EL (cell line): ENCODE measurements at places on chromosomes 5 and 9.

DNA sequence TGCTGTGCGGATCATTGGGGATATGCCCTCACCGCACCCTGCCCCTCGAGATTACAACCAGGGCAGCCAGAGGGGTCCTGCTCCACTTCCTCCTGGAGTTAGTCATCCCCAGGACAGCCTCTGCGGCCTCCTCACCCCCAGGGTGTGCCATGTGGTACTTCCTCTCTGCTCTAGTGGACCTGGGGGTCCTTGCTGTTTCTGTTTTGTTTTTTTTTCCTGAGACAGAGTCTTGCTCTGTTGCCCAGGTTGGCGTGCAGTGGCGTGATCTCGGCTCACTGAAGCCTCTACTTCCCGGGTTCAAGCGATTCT lies 5.2 kb upstream of the FCN1 start:
- no peak for DNase-seq

DNA sequence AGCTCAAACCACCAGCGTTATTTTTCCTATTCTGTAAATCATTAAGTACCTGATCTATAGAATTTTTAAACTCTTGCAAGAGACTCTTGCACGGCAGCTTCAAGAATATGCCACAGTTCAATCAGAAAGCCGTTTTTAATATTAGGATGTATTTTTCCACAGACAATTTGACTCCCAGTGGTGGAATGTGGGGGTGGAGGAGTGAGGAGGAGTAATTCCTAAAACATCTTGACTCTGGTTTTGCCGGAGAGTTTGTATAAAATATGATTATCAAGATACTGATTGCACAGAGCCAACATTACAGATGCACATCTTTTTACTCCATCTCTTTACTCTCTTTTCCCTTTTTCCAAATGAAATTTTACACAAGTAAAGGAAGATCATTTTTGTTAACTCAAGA lies 288.3 kb downstream of the ENC1 start:
- no peak for DNase-seq

- peak; percentile 63 for DNase-seq
Measured at GRCh38 chr9:124660341-124660801, 110.7 kb downstream of the NR6A1 start.

- no peak for DNase-seq
Measured at GRCh38 chr9:110575169-110575568, 4.4 kb downstream of the SVEP1 start.

- no peak for DNase-seq
Measured at GRCh38 chr5:139850423-139851016, 54.9 kb downstream of the PSD2 start.

DNA sequence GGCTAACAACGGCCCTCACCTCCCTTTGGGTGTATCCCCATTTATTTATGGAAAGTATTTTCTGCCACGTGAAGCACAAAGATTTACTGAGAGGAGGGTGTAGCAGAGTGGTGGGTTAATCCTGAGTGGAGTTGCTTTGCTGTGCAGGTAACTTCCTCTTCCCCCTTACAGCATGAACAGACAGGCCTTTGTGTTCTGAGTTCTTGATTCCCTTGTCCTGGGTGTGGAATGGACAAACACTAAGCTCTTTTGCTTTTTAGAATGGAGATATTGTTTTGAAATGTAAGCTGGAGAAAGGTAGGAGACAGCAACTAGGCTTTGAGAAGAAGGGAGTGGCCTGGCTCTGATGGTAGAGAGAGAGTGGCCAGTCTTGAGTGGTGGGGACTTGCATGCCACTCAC lies 17.1 kb upstream of the GLRX start:
- no peak for DNase-seq

- DNase-seq: no peak
Measured at GRCh38 chr5:160542281-160542680, 120.6 kb downstream of the PTTG1 start.

GRCh38 chr5:13994621-13995253 lies 50.2 kb upstream of the DNAH5 start:
- DNase-seq: no peak

DNA sequence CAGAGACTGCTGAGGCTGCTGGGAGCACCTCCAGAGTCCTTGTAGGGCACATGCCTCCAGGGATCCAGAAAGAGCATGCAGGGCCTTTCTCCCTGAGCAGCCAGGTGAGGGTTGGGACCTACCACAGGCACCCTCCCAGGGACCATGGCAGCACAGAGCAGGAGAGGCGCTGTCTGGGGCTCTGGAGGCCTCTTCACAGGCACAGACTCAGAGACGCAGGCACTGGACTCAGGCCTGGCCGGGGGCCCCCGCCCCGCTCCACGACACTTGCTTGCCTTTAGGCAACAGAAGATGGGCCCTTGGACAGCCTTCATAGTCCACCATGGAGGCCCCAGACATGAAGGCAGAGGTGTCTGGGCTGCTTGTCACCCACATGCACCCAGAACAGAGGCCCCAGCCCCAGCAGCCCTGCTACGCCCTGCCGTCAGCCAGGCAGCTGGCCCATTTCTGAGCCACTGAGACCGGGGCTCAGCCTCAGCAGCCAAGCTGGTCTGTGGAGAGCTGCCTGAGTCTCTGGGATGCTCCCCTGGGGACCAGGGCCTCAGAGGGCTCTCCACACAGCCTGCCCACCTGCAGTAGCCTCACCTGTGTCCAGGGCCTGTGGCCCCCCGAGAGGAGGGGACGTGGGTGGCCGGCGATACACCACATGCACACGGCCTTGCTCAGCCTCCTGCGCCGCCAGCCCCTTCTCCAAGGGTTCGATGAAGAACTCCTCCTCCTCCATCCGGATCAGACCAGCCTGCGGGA lies 72.8 kb downstream of the ADAMTS2 start:
- DNase-seq: no peak

DNA sequence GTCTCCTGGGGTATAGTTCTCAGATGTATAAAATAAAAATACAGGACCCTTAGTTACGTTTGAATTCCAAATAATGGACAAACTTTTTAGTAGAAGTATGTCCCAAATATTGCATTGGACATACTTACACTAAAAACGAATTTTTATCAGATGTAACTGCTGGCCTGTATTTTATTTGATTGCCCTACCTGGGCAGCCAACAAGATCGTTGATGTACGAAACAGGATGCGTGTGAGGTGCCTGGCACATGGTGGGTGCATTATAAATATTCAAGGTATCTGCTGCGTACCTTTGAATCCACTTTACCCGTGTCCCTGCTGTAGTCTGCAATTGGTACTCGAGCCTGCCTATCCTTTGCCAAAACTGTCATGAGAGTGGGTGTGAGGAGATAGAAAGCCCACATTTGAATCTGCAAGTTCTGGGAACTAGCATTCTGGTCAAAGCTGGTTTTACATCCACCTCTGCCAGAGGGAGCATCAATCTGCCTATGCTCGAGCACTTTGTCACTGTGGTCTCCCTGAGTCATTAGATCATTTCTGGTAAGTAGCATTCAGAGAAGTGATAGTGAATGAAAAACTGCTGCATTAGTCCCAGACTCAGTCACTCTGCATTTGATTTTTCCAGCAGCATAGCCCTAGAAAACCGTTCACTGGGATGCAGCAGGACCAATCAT lies 133.7 kb upstream of the IQGAP2 start:
- no peak for DNase-seq

DNA sequence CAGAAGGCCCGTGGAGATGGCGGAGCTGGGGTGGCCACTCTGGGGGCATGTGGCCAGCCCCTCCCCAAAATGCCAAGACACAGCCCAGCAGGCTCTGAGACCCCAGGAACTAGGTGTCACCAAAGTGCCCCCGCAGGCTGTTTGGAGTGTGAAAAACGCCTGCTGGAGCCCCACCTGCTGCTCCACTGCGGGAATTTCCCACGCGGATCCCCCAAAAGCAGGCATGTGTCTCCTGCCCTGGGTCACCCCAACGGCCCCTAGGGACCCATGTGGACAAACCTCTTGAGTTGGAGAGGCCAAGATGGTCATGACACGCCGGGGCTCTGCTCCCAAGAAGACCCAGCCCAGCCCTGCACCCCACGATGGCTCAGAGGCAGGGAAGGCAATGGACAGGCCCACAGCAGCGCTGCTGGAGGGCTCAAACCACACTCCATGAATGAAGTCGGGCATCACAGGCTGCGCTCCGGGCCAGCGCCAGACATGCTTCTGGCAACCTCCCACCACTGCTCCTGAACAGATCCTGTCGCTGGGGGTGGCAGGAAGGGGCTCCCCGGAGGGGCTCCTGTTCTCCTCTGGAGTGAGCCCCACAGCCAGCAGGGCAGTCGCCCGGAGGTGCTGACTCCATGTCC lies 15.3 kb downstream of the NOTCH1 start:
- DNase-seq: no peak

DNA sequence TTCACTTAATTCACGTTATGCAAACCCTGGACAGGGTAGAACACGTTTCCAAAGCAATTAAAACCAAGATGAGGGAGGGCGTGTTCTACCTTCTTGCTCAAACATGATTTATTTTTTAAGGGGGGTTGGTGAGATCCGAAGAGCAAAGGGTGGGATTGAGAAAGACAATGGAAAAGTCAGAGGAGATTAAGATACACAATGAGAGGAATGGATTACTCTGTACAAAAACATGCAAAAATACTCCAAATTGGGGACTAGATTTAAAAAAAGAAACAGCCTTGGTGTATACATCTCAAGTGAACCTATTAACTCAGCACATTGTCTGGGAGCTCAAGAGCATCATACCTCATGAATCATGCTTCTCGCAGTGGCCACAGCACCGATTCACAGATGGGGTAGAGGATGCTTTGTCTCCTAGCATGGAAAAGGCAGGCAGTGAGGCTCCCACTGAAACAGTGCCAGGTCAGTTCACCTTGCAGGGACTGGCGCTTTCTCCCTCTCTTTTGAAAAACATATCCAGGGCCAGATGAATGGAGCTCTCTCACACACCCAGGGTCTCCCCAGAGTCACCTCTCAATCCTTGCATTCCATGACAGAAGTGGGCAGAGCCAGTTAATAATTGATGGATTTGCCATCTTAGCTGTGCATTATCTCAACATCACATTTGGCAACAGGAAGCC lies 459.7 kb downstream of the BNC2 start:
- peak; percentile 69 for DNase-seq

DNA sequence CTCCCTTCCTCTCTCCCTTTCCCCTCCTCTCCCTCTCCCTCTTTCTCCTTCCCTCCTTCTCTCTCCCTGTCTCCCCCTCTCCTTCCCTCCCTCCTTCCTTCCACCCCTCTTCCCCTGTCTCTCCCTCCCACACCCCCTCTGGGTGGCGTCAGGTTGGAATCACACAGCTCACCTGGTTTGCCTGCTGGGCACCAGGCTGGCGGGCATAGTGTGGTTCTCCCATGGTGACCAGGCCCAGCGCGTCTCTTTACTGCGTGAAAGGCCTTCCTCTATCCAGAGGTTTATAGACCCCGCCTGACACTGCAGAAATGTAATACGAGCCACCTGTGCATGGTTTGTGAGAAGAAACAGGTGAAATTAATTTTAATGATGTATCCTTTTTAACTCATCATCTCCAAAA lies 76.2 kb downstream of the MRPL36 start:
- no peak for DNase-seq

DNA sequence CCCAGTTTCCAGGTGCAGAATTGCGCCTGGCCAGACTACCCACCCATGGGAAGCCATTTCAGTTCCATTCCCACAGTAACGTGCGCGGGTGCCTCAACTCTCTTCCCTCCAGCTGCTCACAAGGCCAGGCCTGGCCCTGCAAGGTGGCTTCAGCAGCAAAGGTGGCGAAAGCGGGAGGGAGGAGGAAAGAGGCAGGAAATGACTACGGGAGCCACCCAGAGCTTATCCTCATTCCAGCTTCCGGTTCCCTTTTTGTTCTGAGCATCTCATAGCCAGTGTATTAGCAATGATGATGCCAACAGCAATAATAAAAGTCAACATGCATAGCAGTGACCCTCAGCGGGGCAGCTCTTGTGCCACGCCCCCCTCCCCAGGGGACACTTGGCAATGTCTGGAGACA lies 101.5 kb upstream of the BOD1 start:
- no peak for DNase-seq

DNA sequence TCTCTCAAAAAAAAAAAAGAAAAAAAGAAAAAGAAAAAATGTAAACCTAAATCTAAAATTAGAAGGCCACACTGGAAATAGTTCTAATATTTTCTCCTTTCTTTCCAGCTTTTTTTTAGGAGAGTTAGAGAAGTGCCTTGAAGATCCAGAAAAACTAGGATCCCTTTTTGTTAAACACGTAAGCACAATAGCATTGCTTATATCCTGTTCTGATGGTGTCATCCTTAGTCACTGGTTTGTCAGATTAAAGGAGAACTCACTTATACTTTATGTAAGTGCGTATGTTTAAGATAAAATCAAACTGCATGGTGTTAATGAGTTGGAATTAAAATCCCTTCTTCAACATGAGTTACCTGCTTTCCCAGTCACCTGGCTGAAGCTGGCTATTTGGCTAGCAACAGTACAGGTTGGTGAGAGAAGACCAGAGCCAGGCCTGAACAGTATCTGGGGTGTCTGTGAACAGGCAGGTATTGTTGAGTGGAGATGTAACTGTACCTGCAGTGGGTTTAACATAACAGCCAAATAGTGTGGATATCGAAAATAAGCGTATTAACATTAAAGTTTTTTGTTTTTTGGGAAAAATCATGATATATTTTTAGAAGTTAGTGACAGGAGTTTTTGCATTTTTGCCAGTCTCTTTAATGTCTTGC lies 104.7 kb upstream of the OTULINL start:
- peak; percentile 73 for DNase-seq

GRCh38 chr9:9079473-9079872 lies 1279.9 kb upstream of the DMAC1 start:
- DNase-seq: no peak

GRCh38 chr5:43037636-43038495 lies 2.3 kb downstream of the ANXA2R start:
- DNase-seq: peak; percentile 50
